AG09309 (cell line): ENCODE measurements at places on chromosomes 2 and 18.

- no peak for DNase-seq
These were observed 539.4 kb upstream of the TNP1 start for GRCh38 chr2:217399291-217399690.

- no peak for DNase-seq
These were observed 49.5 kb upstream of the MBP start for GRCh38 chr18:77181950-77182707.

- DNase-seq = no peak
These were observed 321.0 kb upstream of the HS6ST1 start for GRCh38 chr2:128639693-128640092.

DNA sequence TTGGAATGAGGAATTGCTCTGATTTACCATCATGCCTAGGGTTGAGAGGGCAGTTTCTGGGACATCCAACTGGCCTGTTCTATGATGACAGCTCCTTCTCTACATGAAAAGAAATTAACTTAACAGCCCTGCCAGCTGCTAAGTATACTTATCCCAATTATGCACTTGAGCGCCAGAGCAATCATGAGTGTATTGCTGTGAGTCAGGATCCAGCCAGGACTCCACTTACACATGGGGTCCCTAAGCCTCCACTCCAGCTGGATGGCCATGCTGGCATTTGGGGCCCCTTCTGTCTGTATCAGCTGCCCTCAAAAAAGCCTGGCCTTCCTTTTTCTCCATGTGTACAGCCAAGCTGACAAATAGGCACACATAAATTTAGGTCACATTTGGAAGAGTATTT is 481.9 kb downstream of the TMX3 start:
- no peak for DNase-seq

- no peak for DNase-seq
These were observed 67.5 kb downstream of the MYO1B start for GRCh38 chr2:191312662-191313061.

- no peak for DNase-seq
These were observed 390.3 kb upstream of the GALNT5 start for GRCh38 chr2:156867201-156867600.

DNA sequence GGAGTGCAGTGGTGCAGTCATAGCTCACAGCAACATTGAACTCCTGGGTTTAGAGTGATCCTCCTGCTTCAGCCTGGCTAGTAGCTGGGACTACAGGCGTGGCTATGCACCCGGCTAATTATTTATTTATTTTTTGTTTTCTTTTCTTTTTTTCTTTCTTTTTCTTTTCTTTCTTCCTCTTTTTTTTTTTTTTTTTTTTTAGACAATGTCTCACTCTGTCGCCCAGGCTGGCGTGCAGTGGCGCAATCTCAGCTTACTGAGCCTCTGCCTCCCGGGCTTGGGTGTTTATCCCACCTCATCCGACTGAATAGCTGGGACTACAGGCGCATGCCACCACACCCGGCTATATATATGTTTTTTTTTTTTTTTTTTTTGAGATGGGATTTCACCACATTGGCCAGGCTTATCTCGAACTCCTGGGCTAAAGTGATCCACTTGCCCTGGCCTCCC is 1.4 kb upstream of the ANXA4 start:
- DNase-seq = no peak

DNA sequence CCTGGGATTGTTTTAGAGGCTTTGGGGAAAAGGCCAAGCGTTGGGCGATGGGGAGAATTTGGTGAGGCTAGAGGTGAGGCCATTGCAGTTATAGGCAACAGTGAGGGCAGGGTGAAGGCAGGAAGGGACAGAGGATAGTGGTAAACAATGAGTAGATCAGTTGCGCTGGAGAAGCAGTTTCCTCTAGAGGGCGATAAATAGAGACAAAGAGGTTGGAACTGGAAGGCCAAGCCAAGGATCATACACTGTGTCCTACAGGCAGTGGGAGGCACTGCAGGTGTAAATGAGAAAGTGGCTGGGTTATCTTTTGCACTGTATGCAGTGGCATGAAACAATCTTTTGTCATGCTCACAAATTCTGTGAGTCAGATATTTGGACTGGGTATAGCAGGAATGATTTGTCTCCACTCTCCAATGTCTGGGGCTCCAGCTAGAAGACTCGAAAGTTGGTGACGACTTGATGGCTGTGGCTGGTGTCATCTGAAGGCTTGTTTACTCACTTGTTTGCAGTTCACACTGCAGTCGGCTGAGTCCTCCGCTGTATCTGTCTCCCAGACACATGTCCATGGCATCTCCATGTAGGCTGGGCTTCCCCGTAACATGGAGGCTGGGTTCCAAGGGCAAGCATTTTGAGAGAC is 82.1 kb downstream of the TNP1 start:
- no peak for DNase-seq

GRCh38 chr18:70985948-70986347 is 697.1 kb downstream of the SOCS6 start:
- DNase-seq = no peak

DNA sequence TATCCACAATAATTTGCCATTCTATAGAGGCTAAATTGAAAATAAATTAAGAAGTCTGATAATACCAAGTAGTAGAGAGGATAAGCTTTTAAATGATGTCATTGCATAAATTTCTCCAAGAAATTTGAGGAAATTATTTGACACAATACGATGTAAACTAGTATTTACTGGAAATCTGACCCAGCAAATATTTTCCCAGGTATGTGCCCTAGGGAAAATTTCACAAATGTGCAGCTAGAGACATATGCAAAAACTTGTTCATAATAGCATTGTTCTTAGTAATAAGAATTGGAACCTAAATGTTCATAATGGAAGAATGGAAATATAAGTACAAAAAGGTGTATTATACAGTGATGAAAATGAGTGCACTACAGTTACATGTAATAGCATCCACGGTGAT is 888.8 kb upstream of the SOX11 start:
- DNase-seq = no peak

DNA sequence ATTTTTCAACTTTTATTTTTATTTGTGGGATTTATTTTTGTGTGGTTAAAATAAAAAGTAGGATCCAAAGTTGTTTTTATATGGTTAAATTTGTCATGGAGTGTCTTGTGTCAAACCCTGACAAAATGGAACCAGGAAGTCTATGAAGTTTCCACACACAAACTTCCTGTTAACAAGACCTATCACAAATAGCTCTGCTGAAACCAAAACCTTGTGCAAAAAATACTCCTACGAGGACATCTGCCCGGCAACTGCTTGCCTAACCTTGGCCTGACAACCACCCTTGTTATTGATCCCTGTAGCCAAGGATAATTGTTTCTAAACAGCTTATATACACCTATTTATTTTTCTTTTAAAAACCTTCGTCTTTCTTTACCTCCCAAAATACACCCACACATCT is 389.6 kb downstream of the TRIB2 start:
- DNase-seq = no peak

GRCh38 chr18:54033052-54033451 is 191.4 kb downstream of the MBD2 start:
- DNase-seq = no peak

DNA sequence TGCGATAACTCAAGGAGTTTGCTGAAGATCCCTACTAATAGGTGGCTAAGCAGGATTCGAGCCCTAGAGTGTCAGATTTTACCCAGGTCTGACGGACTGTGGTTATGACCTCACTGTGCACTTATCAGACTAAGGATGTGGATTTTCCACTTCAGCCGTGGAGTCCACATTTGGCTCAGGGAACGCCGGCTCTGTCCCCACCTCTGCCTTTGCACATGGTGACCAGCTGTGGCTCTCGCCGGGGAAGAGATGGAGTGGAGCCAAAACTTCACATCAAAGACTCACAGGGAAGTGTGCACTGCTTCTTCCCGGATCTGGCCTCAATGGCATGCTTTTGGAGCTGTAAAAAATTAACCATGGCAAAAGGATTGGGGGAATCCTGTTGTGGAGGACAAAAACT is 249.3 kb upstream of the APCDD1 start:
- DNase-seq = no peak

GRCh38 chr2:226649201-226649600 is 150.4 kb downstream of the IRS1 start:
- DNase-seq = no peak

- no peak for DNase-seq
These were observed 440.5 kb upstream of the SMIM21 start for GRCh38 chr18:75868031-75868430.

- no peak for DNase-seq
These were observed 42.7 kb downstream of the FHOD3 start for GRCh38 chr18:36340246-36340645.

DNA sequence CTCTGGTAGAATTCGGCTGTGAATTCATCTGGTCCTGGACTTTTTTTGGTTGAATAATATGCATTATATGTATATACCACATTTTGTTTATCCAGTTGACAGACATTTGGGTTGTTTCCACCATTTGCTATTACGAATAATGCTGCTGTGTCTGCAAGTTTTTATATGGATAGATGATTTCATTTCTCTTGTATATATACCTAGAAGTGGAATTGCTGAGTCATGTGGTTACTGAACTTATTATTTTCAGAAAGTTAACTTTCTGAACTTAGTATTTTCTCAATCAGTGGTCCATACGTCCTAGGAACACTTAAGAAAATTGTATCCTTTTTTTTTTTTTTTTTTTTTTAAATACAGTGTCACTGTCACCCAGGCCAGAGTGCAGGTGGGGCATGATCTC is 63.3 kb downstream of the RIF1 start:
- no peak for DNase-seq

DNA sequence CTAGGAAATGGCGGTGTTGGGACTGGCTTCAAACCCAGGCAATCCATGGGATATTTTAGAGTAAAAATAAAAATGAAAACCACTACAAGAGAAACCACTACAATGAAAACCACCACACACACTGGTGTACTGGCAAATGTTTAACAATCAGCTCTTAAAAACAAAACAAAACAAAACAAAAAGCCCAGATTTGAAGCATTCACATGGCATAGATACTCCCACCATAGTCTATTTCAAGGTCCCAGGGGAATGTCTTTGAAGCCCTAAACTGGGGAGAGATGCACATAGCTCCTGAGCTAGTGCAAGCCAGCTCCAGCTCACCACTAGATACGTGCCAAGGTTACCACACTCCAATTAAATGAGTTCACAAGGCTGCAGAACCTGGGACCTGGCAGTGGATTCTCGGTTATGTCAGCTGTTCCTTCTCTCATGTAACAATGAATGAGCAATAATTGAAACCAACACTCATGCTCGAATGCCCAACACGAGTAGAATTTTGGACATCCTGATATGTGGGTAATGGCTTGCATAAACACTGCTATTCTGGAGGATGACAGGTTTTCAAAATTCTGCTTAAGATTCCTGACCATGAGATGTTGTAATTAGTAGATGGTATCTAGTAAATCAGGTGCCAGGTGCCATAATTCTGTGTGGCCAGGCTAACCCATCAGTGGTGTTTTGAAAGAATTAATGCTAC is 102.2 kb downstream of the OSBPL6 start:
- no peak for DNase-seq

DNA sequence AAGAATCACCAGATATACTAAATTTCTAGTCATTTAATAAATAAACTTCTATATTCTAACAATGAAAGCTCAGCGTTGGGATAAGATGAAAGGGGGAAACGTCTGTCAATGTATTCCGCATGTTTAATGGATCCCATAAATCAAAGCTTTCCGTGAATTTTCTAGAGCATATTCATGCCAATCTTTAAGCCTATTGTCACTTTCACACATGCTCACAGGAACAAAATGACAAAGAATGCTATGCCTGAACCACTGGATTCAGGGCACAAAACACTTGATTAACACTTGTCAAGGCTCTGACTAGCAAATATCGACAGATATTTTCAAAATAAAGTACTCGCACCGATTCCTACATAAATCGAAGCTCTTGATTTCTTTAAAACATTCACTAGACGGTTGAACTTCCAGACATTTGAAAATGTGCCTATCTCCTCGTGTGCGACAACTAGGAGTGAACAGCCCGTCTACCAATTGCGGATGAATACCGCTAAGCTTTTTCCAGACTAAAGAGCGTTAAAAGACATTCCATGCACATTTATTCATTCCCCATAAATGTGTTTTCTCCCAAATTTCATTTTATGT is 1.8 kb downstream of the TLK1 start:
- DNase-seq = no peak

GRCh38 chr2:54574107-54574859 is 118.2 kb downstream of the SPTBN1 start:
- no peak for DNase-seq

DNA sequence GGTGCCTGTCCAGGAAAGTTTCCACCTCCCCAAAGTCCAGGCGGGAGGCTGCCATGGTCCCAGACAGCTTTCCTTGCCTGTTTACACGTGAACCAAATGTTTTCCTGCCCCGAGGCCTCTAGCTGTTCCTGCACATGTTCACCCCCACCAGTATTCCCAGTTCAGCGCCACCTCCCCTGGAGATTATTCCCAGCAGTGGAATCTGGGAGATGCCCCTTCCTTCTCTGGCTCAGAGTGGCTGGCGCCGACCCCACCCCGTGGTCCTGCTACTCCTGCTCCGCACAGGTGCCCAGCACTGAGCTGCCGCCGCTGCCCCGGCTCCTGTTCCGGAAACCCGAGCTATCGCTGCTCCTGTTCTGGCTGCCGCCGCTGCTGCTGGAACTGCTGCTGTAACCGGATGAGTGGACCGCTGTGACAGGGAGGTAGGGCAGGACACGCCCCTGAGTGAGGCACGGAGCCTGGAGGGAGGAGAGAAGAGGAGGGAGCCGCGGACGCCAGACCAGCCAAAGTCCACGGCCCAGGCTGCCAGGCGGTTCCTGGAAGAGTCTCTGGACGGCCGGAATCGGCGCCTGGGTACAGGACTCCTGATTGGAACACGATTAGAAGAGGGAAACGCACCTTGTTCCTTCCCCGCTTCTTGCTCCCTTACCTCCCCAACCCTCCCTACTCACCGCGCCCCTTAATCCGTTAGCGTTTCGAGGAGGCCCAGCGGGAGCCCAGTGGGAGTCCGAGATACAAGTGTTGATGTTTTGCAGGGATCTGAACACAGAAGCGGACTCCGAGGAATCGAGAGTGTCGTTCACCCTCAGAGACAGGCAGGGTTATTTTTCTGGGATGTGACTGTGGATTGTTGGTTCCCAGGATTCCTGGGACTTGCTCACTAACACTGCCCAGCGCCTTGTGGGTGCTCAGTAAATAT is at the start of gene PDE11A:
Gene PDE11A (minus strand): TSS at position 395 of the 919 bp plus-strand sequence. CDS start 340 bp downstream, at position 55.
- DNase-seq = peak; percentile 18

DNA sequence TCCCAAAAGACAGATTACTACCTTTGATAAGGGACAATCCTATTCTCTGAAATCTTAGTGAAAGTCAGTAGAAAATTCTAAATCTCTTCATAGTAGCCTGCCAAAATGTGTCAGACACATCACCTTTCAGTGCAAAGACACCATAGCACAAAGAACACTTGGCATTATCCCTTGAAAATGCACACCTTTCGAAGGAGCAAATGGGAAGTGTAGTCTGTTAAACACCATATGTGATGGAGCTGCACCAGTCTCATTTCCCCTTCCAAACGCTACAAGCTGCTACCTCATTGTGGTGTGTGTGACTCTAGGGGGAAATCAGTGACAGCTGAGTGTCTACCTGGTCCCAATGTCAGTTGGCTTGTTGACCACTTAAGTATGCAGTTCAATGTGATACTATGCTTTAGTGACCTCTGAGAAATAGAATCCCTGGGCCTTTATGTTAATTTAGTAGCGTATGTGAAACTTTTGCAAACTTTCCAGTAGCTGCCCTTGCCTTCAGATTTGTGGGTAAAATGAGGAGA is 551.7 kb downstream of the ARHGAP15 start:
- DNase-seq = no peak

GRCh38 chr2:6352906-6353515 is 512.7 kb downstream of the CMPK2 start:
- DNase-seq = no peak

- peak; percentile 64 for DNase-seq
These were observed 218.2 kb downstream of the RAD51AP2 start for GRCh38 chr2:17299891-17300540.
